ENCODE measurements at places on chromosomes 6 and 20.
A peak's percentile ranks its signal among the peaks of the same experiment; 100 is the strongest.

DNA sequence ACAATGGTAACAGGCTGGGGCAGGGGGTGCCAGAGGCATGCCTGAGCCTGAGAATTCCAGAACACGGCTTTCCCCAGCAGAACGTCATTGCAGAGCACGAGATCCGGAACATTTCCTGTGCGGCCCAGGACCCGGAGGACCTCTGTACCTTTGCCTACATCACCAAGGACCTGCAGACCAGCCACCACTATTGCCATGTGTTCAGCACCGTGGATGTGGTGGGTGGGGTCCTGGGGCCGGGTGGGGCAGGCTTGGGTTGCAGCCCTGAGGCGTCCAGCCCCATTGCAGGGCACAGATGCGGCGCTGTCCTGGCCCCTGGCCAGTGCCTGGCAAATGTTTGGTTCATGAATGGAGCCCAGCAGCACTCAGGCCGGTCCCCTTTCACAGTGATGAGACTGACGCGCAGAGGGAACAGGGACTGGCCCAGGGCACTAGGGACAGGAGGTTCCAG lies 57.1 kb downstream of the TCP11 start:
- DNase-seq, result no peak

- no peak for DNase-seq
These were observed 11.7 kb downstream of the TRERF1 start for GRCh38 chr6:42440027-42440426.

DNA sequence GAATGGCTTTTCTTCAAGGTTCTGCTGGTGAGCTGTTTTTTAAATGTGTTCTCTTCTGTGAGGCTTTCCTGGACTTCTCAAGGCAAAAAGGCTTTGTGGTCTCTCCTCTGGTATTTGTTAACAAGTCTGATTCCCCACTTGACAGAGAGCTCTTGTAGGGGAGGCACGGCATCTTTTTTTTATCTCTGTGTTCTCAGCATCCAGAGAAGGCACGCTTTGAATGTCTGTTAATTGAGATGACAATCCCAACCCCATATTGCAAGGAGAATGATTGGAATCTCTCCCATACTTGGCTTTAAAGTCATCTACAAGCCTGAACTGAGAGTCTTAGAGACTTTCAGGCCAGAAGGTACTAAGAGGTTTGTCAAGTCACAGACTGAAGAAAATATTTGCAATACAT lies 22.6 kb downstream of the EDN1 start:
- no peak for DNase-seq

- DNase-seq, result no peak
These were observed 141.9 kb downstream of the PDE7B start for GRCh38 chr6:135993361-135993760.

GRCh38 chr6:108707328-108707976 lies 140.8 kb upstream of the ARMC2 start:
- DNase-seq, result no peak

DNA sequence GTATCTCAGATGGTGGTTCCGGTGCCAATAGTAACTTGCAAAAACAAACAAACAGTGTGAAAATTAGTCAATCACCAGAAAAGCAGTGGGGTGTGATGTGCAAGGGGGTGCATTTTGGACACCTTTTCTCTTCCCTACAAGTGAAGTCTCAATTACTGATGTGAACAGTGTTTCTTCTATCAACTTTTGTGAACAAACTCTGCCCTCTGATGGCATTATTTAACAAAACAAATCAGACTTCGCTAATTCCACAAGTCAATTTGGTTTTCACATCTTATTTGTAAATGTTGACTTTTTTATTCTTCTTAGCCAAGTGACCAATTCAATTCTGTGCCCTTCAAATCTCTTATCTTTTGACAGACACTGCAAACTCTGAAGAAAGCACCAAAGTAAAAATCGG lies 212.2 kb downstream of the UST start:
- no peak for DNase-seq

DNA sequence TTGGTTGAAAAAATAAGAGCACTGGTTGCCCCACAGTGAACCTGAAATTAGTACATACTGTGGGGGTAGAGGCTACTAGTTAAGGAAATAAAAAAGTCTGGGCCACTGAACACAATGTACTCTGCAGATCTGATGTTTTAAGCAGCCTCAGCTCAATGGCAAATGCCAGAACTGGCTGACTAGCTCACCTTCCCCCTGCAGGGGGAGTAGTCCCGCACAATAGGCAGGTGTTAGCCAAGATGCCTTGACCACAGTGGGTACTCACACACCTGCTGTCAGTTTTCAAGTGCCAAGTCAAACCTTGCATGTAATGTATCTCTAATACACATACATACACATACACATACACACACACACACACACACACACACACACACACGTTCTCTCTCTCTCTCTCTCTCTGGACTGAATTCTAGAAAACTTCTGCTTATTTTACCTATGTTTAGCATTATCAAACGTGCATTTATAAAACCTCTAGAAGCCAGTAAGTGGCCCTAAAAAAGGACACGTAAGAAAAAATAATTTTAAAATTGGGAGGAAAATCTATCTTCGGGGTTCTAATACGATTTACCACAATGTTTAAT lies 36.1 kb downstream of the GMDS start:
- DNase-seq, result peak; percentile 61

DNA sequence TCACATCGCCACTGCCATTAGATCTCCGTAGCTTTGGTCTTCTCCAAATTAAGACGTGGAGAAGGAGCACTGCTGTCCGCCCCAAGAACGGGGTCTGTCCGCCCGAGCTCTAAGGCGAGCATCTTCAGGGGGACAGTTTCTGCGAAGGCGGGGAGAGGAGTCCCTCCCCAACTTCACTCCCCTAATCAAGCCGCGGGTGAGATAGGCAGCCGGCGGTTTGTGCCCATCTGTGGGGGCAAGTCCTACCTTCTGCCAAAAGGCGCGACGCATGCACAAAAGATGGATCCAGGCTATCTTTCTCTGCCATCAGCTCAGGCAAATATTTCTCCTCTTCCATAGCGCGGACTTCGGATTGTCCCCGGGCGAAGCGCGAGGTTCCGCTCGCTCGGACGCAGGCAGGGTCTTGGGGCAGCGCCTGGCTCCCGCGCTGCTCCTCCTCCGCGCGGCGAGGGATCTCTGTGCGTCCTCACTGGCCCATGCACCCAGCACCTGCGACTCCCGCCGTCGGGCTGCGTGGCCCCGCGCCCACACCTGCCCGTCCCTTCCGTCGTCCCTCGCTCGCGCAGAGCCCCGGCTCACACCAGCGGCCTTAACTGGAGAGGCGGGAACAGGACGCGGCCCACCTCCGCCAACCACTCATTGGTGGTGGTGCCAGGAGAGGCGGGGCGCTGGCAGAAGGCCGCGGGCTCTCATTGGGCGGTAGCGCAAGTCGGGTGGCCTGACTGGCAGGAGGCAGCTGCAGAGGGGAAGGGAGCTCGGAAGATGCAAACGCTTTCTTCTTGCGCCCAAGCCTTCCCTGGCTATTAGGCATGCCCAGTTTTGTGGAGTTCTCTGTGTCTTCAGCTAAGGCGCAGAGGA lies at the start of gene KHDRBS2:
KHDRBS2 (minus strand) TSS at position 614 of the 858 bp plus-strand sequence.
- peak; percentile 21 for DNase-seq

- DNase-seq, result no peak
These were observed 17.8 kb downstream of the LRFN2 start for GRCh38 chr6:40569162-40569910.

DNA sequence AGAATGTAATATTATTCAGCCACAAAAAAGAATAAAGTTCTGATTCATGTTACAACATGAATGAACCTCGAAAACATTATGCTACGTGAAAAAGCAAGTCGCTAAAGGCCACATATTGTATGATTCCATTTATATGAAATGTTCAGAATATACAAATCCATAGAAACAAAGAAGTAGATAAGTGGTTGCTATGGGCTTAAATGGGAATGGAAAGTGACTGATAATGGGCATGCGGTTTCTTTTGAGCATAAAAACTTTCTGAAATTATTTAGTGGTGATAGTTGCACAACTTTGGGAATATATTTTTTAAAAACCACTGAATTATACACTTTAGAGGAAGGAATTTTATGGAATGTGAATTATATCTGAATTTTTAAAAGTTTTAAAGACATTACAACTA lies 33.4 kb upstream of the TCP11 start:
- DNase-seq, result no peak

DNA sequence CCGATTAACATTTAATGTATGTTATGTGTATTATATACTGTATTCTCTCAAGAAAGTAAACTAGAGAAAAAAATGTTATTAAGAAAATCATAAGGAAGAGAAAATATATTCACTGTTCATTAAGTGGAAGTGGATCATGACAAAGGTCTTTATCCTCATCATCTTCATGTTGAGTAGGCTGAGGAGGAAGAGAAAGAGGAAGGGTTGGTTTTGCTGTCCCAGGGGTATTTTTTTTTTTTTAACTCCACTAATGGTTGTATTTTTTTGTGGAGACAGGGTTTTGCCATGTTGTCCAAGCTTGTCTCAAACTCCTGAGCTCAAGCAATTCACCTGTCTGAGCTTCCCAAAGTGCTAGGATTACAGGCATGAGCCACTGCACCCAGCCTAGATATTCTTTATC lies 11.0 kb downstream of the ECT2L start:
- DNase-seq, result no peak

DNA sequence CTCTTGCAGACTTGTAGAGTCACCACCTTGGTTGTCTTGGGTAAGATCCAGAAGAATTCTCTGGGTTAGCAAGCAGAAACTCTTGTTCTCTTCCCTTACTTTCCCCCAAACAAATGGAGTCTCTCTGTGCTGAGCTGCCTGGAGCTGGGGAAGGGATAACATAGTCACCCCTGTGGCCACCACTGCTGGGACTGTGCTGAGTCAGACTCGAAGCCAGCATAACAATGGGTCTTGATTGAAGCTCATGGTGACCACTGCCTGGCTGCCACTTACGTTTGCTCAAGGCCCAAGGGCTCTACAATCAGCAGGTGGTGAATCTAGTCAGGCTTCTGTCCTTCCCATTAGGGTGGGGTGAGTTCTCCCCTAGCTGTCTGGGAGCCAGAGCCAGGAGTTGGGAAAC lies 15.4 kb upstream of the ERVFRD-1 start:
- no peak for DNase-seq

- DNase-seq, result no peak
These were observed 52.8 kb downstream of the UST start for GRCh38 chr6:148799647-148800046.

- no peak for DNase-seq
These were observed 77.0 kb downstream of the JPH2 start for GRCh38 chr20:44109951-44110361.

GRCh38 chr20:40562031-40562430 lies 127.0 kb downstream of the MAFB start:
- no peak for DNase-seq

DNA sequence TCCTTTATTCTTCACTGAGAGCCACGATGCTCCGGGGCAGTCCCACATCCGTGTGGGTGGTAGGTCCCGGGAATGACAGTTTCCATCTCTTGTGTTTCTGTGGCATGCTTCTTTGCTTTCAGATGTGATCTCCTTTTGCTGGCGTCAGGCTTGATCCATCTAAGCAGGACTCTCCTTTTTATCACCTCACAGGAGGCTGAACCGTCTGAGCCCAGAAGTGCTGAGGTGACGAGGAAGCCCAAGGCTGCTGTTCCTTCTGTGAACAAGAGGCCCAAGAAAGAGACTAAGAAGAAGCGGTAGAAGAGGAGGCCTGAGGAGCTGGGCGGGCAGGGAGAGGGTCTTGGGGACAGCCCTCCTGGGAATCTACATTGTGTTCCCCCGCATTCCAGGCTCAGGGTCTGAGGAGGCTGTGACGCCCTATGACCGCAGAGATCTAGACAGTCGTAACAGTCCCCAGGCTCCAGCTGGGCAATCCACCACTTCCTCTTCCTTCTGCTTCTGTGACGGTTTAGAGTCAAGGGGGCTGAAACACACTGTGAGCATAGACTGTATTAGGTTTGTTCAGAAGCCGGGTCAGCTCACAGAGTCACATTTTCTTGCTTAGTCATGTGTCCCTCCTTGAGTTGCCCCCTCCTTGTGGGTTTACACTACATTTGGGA lies 26.8 kb downstream of the MANBAL start:
- peak; percentile 53 for DNase-seq

All from activated naive CD4-positive, alpha-beta T cell treated with anti-CD3 and anti-CD28 coated beads, Interleukin-2, amount 10 ng/mL, durations not matched to agents 7 days and 5 days (primary cell).